ENCODE measurements at places on chromosomes 3 and 15.

- DNase-seq = no peak
Measured at GRCh38 chr15:84823282-84823878, 6.2 kb downstream of the ALPK3 start.

GRCh38 chr3:142077155-142077858 lies 72.0 kb downstream of the TFDP2 start:
- DNase-seq = no peak

DNA sequence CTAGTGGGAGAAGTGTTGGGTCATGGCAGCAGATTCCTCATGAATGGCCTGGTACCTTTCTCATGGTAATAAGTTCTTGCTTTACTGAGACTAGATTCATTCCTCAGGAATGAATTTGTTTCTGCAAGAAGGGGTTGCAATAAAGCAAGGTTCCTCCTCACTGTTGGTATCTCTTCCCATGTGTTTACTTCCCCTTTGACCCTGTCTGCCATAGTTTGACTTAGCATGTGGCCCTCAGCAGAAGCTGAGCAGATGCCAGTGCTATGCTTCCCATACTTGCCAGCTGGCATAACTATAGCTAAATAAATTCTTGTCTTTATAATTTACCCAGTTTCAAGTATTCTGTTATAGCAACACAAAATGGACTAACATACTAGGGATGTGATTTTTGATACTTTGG lies 163.6 kb upstream of the COL8A1 start:
- no peak for DNase-seq

DNA sequence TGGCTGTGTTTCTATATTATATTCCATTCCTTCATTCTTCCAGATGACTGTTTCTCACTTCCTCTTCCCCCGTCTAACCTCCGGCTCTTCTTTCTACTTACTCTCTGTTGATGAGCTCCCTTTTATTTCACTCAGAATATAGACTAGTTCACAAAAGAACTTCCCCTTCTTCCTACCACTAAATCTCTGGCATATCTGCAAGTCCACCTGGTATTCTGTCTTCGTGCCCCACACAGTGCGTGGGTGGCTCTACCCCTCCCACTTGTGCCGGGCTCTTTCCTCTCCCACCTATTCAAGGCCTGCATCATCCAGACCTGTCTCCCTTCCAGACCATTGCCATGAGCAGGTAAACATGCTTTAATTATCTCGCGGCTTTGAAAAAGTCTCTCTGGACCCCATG lies 73.0 kb downstream of the SCN10A start:
- DNase-seq = no peak

- no peak for DNase-seq
Measured at GRCh38 chr3:113008117-113008516, 17.3 kb downstream of the GTPBP8 start.

- DNase-seq = no peak
Measured at GRCh38 chr3:105542282-105543019, 175.7 kb downstream of the ALCAM start.

GRCh38 chr3:190116551-190117067 lies 4.1 kb downstream of the P3H2 start:
- DNase-seq = no peak

DNA sequence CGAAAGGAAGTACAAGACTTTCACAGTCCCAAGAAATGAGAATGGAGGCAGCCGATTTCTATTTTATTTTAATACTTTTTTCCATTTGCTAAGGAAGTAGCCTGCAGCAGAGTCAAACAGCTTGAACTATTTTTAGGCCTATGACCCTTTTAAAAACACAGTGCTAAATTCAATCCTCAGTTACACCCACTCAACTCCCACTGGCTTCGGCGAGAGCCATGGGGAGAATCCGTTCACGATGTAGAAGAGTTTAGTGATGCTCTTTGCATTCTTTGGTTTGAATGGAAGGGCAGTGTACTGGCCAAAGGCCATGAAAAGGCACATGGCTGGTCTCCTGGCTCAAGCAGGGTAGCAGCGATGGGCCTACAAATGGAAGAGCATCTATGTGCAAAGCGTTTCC lies 343.5 kb downstream of the FOXP1 start:
- DNase-seq = no peak

DNA sequence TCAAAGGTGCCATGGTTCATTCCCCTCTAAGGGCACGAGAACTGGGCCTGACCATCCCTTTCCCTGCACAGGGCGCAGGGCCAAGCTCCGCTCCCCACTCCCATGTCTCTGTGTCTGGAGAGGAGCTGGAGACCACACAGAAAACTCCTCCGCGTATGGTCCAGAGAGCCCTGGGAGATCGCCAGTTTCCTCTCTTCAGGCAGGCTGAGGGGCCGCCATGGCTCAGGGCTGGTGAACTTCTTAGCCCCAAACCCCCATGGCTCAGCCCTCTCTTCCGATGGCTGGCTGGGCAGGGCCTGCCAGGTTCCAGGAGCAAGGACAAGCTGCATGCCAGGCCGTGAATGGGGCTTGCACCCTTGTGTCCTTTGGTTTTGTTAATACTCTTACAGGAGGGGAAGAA lies 52.9 kb downstream of the EXOG start:
- no peak for DNase-seq

- no peak for DNase-seq
Measured at GRCh38 chr3:77690284-77690845, 650.5 kb downstream of the ROBO2 start.

DNA sequence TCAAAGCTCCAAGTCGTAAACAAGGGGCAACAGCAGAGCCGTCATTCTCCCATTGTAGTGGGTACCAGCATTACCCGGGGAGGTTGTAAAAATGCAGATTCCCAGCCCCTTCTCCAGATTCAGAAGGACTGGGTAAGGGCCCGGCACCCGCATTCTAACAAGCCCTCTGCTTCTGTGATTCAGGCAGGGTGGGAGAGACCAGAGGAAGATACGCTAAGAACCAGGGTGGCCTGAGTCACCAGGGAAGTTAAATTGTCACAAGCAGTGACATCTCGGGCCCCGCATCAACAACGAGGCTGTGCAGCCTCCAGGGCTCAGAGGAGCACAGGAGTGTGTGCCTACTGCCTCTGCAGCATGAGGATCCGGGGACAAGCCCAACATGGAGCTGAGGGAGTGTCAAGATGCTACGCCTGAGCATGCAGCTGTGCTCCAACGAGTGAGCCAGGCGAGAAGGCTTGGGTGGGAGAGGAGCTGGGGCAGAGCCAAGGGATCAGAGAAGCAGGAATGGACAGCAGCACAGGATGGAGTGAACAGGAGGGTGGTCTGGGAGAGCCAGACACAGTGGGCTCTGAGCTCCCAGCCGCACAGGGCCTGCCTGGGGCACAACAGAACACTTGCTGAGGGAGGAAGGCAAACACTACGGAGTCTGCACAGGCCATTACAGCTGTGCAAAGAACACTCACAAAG lies 68.5 kb downstream of the CPN2 start:
- no peak for DNase-seq

DNA sequence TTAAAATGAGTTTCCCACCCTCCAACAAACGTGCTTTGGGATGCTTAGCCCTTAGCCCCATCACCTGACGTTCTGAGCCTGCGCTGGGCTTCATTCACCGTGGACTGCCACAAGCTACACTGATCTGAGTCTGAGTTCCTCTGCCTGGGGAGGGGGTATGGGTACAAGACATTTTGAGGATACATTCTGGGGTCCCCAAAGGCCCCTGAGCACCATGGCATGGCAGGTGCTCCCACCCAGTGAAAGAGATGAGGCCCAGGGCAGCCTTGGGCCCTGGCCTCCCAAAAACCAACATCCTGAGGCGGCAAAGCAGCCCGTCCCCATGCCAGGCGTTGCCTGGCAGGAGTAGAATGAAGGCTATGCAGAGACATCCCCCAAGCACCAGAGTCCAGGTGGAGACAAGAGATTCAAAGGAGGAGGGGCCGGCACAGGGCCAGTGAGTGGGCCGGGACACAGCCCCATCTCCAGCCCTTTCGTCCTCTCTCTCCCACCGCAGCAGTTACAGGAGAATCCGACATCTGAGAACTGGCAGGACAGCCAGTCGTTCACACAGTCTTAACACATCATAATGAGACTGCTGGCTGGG lies 74.5 kb downstream of the VGLL4 start:
- DNase-seq = no peak

DNA sequence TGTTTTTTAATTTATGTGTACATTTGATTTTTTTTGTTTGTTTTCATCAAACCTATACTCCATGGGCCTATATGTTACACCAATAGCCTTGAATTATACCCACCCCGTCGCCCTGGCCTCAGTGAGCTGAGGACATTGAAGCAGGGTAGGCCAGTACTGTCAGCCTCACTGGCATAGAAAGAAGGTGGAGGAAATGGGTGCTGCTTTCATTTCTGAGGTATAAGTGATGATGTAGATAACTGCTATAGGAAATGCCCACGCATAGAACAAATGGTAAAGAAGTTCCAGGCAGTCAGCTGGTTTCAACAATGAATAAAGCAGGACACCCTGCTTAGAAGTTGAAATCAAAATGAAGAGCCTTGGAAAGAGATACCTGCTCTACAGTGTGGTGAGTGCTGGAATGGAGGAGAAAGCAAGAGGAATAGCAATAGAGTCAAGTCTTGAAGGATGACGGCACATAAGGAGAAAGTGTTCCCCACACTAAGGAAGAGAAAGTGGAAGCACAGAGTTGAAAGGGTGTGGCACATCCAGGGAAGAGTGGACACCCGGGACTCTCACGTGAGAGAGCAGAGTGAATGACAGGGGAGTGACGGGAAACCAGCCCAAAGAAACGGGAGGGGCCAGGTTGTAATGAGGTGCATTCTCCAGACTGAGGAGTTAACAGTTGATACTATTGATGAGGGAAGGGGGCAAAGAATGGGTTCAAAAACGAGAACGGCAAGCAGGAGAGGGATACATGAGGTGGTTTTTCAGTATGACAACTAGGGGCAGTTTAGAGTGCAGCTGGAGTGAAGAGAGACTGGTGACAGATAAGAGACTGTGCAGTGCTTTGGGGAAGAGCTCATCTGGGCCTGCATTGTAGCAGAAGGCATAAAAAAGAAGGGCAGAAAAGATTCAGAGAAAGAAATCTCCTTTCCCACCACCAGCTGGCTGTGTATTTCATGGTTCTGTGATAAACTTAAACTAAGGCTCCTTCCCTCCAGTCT lies 70.5 kb downstream of the KLHL25 start:
- peak; percentile 67 for DNase-seq

DNA sequence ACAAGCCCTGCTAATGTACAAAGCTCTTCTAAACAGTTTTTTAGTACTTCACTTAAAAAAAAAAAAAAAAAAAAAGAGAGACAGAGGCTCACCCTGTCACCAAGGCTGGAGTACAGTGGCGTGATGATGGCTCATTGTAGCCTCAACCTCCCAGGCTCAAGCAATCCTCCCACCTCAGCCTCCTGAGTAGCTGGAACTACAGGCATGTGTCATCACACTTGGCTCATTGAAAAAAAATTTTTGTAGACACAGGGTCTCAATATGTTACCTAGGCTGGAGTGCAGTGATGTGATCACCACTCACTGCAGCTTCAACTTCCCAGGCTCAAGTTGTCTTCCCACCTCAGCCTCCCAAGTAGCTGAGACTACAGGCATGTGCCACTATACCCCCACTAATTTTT lies 47.6 kb upstream of the HEG1 start:
- DNase-seq = no peak

DNA sequence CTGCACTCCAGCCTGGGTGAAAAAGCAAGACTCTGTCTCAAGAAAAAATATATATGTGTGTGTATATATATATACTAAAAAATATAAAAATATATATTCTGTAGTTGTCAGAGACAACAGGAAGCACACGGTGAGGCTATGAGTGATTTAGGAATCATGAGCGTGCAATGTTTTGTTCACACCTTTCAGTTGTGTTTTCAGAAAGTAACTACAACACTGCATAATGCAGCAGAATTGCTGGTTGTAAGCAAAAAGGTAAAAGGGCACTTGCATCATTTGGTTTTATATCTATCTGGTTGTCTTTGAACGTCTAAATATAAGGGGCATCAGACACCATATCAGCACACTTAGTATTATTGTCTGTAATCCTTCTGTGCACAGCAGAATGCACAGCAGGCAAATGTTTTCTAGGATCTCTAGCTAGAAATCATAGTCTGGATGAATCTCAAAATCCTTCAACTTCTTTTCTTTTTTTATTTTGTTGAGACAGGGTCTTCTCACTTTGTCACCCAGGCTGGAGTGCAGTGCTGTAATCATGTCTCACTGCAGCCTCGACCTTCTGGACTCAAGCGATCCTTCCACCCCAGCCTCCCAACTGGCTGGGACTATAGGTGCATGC lies 44.8 kb downstream of the CCR3 start:
- DNase-seq = peak; percentile 52

GRCh38 chr15:70781236-70781635 lies 17.9 kb upstream of the UACA start:
- DNase-seq = no peak

DNA sequence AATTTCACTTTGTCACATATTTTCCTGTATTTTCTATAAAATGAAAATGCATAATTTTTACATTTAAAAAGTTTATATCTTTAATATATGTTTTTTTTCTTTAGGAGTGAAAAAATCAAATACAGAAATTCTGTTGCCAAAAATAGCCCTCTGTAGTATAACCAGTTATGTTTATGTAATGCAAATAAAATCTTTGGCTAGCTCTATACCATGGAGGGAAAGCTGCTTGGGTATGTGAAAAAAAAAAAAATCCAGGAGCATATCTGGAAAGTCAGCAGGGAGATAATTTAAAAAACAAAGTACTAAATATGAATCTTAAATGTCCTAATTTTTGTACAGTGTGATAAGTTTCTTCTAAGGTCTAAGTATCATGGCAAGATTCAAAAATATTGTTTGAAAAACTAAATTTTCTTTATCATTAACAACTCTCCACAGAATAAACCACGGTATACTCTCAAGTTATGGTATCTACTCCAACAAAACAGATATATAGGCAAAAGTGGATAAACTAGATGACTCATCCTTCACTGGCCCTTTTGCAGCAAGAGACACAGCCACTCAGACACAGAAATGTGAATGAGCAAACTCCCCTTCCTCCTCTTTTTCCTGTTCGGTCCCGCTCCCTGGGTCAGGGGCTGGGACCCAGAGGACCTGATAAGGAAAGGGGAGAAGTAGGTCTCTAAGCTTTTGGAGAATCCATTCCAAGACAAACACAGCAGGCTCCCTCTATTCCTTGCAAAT lies 66.6 kb downstream of the PDZRN3 start:
- DNase-seq = no peak

DNA sequence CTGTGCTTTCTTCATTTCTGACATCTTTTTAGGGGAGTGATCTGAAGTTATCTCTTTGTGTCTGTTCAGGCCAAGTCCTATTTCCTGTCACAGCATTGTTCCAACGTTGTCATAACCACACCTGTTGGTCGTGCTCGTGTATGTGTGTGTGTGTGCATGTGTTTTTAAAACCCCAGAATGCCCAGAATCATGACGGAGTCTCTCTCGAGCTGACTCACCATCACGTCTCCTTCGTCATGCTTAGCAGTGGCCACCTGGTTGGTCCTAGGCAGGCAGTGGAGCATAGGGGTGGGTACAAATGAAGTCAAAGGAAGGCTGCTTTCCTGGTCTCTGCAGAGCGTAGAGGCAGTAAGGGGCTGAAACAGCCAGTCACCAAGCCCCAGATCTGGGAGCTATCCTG lies 126.8 kb upstream of the ABHD17C start:
- DNase-seq = no peak

DNA sequence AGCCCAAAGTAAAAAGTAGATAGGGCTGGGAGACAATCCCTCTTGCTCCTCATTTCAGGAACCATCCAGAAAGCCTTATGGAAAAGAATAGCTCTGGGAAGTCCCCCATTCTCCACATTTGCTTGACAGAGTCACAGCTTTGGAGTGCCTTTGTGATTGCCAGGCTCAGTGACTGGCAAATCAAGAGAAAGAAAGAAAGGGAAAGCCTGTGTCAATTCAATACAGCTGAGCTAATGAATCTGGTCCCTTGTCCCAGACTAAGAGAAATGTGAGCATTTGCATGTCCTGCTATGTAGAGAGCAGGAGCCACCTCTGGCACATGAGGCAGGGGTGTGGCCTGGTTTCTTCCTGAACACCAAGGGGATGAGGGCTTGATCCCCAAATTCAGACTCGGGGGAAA lies 14.9 kb upstream of the CTNNB1 start:
- no peak for DNase-seq

All from activated CD4-positive, alpha-beta T cell treated with anti-CD3 and anti-CD28 coated beads, Interleukin-2, amount 10 ng/mL, durations not matched to agents 24 days and 14 days (primary cell).